Left forelimb (tissue), 1 donor: ENCODE measurements at places on chromosomes 16 and 17.

DNA sequence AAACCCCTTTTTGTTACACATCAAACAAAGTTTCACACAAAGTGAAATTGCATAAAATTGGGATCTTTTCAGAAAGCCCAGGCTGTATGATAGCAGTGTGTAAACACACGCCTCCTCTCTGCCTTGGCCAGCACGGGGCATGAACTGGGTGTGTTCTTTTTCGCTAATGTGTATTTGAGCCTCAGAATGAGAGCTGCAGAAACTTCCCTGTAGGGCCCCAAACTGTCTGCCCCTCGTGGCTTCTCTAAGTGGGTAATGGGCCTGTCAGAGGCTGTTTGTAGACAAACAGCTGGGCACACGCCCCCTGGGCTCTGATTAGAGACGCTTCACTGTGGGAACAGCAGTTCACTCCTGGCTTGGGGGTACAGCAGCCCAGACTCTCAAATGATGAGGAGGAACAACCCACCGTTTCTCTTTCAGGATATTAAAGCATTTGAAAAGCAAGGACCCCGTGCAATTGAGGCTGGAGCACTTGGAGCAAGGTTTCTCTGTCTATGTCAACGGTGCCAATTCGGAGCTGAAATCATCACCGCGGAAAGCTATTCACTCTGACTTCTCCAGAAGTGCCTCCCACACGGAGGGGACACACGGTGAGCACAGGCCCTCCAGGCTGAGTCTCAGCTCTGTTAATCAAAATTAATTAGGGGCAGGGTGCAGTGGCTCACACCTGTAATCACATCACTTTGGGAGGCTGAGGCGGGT is 78.4 kb downstream of the KATNIP start:
- no peak for DNase-seq

DNA sequence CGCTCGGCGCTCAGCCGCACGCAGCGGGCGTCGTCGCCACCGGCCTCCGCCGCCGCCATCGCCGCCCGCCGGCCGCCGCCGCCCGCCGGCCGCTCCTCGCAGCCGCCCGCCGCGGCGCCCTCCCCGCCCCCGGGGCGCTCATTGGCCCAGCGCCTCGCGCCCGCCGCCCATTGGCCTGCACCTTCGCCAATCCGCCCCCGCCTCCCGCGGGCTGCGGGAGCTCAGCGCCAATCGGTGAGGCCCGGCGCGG is at the start of gene PGP:
PGP (minus strand) TSS at position 122 of the 250 bp plus-strand sequence; CDS start at position 59, 63 bp downstream.
- no peak for DNase-seq

DNA sequence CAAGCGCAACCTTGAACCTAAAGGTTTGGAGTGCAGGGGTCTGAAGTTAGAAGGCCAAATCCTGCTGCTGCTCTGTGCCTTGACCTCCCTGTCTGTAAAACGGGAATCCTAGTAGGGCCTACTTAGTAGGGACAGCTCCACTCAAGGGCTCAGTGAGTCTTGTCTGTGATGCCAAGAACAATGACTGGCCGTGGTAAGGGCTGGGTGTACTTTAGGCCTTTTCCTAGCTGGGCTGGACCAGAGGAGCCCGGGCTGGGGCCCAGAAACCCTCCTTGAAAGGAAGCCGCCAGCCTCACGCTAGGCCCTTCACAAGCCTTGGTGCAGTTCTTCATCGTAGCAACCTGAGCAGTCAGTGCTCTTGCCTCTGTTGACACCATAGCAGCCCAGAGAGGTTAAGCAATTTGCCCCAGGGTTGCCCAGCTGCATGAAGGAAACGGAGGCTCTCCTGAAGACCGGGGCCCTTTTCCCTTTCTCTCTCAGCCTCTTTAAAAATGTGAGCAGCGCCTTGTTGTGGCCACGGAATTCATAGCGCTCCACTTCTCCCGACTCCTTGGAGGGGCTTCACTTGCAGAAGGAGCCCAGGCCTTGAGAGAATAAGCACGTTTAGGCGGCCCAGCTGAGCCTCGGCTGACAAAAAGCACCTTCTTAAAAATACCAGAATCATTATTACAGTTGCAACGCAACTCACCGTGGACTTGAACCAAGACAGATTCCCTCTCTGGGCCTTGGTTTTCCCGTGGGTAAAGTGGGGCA is 4.4 kb downstream of the NECAB2 start:
- DNase-seq, result no peak

- DNase-seq, result no peak
Measured at GRCh38 chr16:57041182-57042156, 50.9 kb upstream of the CPNE2 start.

- DNase-seq, result no peak
Measured at GRCh38 chr16:14321542-14321941, 250.4 kb downstream of the MRTFB start.

DNA sequence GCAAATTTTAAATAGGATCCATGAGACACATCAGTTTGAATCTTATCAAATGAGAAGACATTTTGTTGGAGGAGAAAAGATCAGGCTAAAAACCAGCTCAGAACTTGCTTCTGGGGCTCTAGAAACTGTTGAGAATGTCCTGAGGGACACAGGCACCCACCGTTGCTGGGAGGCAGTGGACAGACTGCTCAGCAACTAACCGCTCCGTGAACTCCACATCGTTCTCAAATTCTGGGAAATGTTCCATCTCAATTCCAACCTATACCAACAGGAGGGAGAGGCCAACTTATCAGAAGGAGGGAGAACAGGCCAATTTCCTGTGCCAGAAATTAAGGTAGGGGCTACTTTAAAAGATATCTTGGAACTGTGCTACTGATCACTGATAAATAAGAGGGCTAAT is 8.3 kb downstream of the TAT start:
- DNase-seq, result no peak

DNA sequence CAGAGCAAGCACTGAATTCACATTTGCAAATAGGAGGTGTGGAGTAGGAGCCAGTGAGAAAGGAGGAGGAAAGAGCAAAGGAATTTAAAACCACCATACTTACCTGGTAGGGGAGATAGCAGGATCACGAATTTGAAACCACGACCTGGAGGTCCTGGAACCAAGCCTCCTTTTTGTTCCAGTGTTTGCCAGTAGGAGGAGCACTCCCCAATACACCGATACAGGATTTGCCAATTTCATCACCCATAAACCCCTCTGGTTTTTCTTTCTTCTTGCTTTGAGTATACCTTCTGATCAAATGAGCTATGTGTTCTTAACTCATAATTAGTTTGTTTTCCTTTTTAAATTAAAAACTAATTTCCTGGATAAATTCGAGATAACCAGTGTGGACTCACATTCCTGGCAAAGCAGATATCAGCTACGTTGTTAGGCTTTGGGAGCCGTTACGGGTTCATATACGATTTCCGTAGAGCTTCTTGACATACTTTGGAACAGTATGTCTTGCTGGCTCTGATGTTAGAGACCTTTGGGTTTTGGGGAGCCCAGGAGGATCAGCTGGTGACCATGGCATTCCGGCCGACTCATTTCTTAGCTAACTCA is 22.7 kb downstream of the BCO1 start:
- no peak for DNase-seq

GRCh38 chr16:2987833-2988232 is 7.6 kb upstream of the PKMYT1 start:
- DNase-seq, result peak; percentile 79

- DNase-seq, result peak; percentile 94
Measured at GRCh38 chr16:90022209-90023077, 3.2 kb upstream of the DBNDD1 start.

DNA sequence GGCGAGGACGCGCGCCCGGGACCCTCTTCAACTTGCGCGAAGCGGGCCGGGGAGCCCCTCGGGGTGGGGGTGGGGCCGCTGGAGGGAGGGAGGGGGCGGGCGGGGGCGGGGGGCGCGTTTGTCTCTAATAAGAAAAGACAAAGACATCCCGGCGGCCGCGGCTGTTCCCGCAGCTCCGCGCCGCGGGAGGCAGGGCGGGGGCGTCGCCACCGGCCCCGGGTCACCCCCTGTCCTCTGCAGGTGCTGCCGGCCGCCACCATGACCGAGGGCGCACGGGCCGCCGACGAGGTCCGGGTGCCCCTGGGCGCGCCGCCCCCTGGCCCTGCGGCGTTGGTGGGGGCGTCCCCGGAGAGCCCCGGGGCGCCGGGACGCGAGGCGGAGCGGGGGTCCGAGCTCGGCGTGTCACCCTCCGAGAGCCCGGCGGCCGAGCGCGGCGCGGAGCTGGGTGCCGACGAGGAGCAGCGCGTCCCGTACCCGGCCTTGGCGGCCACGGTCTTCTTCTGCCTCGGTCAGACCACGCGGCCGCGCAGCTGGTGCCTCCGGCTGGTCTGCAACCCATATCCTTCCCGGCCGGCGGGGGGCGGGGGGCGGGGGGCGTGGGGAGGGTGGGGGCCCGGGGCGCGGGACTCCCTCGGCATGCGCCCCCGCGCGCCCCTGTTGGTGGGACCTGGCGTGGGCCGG is 714 bp downstream of the CACNA1H start:
- DNase-seq, result no peak

GRCh38 chr17:74214484-74215341 is 1.3 kb downstream of the TTYH2 start:
- no peak for DNase-seq

- DNase-seq, result no peak
Measured at GRCh38 chr16:21071741-21072140, 78.9 kb downstream of the DNAH3 start.

DNA sequence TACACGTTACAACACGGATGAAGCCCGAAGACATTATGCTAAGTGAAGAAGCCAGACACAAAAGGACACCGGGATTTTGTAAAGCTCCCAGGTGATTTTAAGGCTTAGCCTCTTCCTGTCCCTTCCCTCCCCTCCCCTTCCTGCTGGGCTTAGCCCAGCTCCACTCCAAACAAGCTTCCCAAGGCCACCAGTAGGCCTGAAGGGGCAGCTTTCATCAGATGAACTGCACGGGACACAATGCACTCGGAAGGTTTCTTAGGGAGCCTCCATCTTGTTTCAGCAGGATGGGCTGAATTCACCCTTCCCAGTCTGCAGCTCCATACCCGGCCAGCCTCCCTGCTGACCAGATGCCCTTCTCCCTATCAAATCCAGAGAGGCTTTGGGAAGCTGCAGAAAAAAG is 10.4 kb downstream of the MEFV start:
- no peak for DNase-seq

DNA sequence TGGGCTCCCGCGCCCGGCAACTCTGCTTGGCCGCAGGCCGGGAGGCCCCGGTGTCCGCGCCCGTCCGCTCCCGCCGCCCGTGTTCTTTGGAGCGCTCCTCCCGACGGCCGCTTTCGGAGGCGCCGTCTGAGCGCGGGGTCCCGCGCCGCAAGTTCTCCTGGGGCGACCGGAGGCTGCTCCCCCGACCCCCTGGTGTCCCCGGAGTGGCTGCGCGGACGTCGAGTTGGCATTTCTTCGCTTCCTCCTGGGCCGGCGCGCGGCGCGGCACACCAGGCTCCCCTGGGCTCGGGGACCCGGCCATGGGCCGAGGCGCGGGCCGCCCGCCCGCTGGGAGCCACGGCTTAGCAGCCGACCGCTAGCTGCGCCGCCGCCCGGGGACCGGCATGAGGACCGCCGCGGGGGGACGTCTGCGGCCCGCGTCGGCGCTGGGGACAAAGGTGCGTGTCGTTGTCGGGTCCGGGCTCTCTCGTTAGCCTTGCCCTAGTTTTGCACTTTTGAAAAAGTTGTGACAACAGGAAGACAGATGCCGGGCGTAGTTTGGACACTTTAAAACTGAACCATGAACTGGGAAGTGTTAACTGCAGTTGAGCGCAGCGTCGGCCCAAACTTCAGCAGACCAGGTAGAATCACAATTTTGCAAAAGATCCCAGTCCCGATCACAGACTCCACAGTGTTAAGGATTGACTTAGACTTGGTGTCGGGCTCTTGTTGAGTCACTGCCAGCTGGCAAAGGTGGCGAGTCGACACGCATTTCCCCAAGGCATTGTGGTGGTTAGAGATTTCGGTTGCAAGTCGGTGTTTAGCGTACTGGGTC is 700 bp downstream of the UBN1 start:
- DNase-seq, result peak; percentile 70

GRCh38 chr16:68739964-68740627 is 3.0 kb downstream of the CDH1 start:
- DNase-seq, result no peak

DNA sequence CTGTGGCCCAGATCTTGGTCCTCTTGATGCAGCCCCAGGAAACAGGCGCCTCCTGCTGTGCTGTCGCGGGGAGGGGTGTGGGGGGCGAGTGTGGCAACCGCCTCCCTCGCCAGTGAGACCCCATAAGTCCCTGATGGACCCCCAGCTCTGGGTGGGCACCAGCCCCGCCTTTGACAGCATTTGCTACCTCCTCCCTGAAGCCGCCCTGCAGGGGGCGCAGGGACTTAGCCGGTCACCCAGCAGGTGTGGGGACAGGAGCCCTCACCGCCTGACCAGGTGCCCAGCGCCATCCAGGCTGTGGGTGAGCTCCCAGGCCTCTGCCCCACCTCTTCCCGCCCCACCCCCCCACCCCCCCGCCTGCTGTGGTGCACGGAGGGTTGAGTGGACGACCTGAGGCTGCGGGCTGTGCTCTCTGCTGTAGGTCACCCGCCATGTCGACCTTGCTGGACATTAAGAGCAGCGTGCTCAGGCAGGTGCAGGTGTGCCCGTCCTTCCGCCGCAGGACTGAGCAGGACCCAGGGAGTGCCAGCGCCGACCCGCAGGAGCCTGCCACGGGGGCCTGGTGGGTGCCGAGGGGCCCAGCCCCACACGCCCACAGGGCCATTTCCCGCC is 4.8 kb downstream of the BAIAP3 start:
- DNase-seq, result no peak

GRCh38 chr16:85500220-85500619 is 112.9 kb upstream of the GSE1 start:
- no peak for DNase-seq

- no peak for DNase-seq
Measured at GRCh38 chr16:80250381-80250780, 290.4 kb upstream of the DYNLRB2 start.

- DNase-seq, result no peak
Measured at GRCh38 chr17:37802712-37803416, 58.0 kb upstream of the HNF1B start.

DNA sequence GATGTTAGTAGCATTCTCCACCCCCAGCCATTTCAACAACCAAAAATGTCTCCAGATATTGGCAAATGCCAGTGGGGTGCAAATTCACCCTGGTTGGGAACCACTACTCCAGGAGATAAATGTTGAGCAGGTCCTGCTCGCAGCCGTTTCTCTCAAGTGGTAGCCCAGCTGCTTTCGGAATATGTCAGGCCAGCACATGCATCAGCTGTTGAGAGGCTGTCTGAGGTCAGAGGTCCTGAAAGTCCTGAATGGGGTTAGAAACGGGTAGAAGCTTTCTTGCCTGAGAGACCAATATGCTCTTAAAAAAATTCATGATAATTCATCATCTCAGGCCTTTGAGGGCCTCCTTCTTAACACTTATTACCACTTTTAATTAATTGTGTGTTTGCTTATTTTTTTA is 31.0 kb downstream of the TEKT5 start:
- no peak for DNase-seq
